ENCODE measurements at places on chromosomes 2 and 18.

GRCh38 chr2:12498704-12499103 lies 218.0 kb upstream of the TRIB2 start:
- no peak for DNase-seq

- DNase-seq, result no peak
Measured at GRCh38 chr18:67142604-67143003, 373.9 kb downstream of the DSEL start.

DNA sequence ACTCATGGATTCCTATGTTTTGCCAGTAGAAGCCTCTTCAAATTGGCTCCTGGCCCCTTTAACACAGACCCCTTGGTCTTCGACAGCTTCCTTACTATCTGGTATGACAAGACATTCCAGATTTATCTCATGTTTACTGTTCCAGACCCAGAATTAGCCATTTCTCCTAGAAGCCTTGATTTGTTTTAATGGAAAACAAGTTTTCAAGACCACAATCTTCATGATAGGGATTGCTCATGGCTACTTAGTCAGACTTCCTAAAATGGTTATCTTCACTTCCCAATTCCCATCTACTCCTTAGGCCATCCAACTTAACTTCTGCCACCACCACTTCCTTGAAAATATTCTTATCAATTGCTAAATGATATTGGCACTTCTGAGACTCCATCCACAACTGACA lies 63.2 kb downstream of the TTC32 start:
- no peak for DNase-seq

- no peak for DNase-seq
Measured at GRCh38 chr18:37665346-37665745, 99.7 kb upstream of the CELF4 start.

DNA sequence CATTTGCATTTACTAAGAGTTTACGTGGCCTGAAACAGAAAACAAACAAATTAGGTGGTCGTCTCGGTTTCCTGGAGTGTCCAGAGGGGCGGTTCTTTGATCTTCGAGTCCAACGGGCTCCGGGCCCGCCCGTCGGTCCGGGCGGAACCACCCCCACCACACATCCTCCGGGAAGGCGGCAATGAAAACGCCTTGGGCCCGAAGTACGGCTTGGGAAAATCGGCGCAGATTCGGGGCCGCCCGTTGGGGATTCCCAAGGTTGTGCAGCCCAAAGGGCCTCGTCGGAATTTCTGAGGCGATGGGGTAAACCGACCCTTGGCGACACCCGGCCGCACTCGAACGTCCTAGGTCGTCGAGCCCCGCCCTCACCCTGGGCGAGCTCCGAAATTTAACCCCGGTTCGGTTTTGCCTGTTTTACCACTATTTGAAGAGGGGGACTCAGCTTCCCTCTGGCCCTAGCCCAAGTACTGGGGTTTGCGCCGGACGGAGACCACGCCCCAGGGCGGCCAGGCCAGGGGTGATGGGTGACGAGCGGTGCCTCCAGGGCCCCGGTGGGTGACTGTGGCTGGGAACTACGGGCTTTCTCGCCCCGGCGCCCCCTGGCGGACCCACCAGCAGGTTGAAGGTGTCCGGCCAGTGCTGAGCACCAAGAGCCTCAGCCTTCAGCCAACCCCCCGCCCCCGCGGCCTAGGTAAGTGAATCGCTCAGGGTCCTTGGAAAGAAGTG lies 1.9 kb upstream of the CFAP53 start:
- peak; percentile 69 for DNase-seq

All from HuH-7 (cell line).